Activated naive CD4-positive, alpha-beta T cell (primary cell): ENCODE measurements at places on chromosomes 16 and 17.

- DNase-seq = no peak
Observed at GRCh38 chr16:726438-727290, at the start of the genes CCDC78 and HAGHL. Gene CCDC78 (minus strand): TSS chr16:726443. CDS start chr16:726367, 76 bp downstream. Gene HAGHL (plus strand): TSS chr16:727106. CDS start chr16:727510, 404 bp downstream.

DNA sequence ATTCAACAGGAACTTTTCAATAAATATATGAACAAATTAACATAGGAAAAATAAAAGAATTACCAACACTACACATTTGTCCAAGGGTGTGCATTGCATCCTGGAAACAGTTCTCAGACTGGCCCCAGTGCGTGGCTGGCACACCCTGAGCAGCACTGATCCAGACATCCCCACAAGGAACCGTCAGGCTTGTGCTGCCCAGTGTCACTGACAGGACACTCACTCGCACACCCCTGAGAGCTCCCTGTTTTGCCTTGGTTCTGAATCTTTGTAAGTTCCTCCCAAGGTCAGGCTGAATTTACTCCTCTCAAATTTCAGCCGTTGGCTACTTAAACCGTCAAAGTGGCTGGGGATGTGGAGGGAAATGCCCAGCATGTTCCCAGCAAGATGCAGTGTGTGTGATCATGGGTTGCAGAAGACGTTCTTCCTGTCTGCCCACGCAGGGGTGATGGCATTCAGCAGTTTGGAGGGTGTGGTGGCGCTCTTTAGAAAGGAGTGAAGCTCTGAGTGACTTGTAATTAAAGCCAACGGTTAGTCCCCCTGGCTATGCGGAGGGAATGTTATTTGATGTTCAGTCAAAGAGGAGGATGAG is 1.7 kb downstream of the MT2A start:
- peak; percentile 17 for DNase-seq

DNA sequence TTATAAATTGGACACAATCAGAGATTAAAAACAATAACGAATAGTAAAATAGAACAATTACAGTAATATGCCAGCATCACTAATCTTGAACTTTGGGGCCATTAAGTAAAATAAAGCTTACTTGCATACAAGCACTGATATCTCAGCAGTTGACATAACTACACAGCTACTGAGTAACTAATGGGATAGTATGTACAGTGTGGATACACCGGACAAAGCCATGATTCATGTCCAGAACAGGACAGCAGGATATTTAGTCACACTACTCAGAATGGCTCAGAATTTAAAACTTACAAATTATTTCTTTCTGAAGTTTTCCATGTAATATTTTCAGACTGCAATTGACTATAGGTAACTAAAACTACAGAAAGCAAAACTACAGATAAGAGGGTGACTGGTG is 427.5 kb downstream of the CDH13 start:
- no peak for DNase-seq

DNA sequence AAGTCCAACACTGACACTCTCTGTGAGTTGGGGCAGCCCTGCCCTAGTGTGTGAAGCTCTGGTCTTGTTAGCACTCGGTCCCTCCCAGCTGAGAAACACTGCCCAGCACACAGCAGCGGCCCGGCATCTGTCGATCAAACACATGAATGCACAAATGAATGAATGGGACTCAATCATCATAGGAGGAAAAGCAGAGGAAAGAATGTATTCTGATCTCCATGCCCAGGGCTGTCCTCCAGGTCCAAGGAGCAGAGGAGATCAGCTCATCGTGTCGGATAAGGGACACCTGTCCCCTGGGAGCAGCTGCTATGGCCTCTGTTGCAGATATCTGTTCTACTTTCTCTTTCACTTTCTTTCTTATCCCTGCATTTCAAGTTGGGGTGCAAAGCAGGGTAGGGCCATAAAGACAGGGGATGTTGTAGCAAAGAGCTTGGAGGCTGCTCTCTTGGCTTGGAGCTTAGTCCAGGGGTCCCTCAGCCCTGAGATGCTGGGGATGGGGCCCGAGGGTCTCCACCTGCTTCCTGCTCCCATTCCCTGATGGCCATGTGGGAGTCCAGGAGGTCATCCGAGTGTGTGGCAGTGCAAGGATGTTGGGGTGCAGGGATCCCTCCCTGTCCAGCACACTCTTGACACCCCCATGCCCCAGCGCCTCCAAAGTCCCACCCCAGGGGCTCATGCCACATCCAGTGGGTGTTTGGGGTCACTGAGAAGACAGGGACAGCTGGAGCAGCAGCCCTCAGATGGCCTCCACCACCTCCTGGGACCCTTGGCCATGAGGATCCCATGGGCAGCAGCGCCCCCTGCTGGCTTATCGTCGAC is 88.2 kb downstream of the IRF8 start:
- DNase-seq = peak; percentile 17

- DNase-seq = no peak
Observed at GRCh38 chr17:8226536-8227237, 16.3 kb upstream of the AURKB start.

- no peak for DNase-seq
Observed at GRCh38 chr16:24562811-24563210, 23.4 kb downstream of the RBBP6 start.

DNA sequence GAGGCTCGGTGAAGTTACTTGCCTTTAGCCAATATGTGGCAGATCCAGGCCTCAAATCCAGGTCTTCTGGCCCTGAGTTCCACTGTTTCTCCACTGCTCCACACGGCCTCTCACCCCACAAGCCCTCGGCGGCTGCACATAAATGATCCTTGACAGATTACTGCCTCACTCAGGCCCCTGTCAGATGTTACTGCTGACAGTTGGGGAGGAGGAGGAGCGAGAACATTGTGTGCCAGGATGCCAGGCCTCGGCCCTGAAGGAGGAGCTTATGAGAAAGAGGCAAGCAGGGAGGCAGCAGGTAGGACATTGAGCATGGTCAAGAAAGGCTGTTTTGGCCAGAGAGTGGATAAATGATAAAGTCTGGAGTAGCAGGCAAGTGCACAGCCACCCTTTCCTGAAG is 88.6 kb downstream of the RAB11FIP4 start:
- no peak for DNase-seq

GRCh38 chr17:69060822-69061221 is at the start of gene ABCA9:
Gene ABCA9 (minus strand): TSS chr17:69060927. CDS start chr17:69051126, 9,801 bp downstream.
- no peak for DNase-seq

DNA sequence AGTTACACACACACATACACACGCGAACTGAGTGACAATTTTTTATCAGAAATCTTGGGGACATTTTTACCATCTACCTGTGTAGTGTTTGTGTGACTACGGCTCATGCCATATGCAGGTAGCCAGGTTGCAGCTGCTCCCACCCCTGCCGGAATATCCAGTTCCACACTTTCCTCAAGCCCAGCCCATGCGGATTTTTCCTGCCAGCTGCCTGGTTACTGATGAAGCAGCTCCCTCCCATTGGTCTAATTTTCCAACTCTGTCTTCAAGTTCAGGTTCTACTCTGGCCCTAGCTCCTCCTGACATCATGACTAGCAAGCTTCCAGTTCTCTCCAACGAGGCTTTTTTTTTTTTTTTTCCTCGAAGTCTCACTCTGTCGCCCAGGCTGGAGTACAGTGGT is 4.8 kb downstream of the GSG1L2 start:
- no peak for DNase-seq

- no peak for DNase-seq
Observed at GRCh38 chr17:74831444-74832146, 28.1 kb downstream of the GRIN2C start.

DNA sequence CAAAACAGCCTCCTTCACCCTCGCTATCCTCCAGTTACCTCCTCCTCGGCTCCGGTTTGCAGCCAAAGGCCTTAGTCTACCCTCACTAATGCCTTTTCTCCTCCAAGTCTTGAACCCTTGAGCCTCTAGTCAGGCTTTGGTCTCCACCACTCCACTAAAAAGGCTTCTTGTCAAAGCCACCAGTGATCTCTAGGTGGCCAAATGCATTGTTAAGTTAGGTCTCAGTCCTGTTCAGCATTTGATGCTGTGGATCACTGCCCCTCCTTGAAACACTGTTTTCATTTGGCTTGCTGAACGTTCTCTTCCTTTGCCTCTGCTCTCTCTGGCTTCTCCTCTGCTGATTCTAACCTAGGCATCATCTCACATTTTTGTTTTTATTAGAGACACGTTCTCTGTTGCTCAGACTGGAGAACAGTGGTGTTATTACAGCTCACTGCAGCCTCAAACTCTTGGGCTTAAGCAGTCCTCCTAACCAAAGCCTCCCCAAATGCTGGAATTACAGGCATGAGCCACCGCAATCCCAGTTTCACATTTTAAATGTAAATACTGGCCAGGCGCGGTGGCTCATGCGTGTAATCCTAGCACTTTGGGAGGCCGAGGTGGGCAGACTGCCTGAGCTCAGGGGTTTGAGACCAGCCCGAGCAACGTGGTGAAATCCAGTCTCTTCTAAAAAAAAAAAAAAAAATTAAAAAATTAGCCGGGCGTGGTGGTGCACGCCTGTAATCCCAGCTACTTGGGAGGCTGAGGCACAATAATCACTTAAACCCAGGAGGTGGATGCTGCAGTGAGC is 1.1 kb downstream of the SGF29 start:
- no peak for DNase-seq

DNA sequence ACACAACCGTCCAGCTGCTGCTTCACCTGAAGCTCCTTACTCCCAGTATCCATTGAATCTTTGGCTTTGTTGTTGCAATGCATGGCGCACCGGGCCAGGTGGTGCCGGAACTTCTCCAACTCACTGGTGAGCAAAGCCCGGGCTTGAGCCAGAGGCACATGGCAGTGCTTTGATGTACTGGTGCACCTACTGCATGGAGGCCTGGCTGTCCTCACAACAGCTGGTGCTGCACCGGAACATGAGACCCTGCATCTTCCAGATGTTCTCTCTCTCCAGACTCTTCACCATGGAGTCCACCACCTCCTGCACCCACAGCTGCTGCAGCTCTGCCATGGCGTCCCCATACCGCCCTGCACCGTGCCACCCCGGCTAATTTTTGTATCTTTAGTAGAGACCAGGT is 10.2 kb downstream of the TACO1 start:
- DNase-seq = no peak

DNA sequence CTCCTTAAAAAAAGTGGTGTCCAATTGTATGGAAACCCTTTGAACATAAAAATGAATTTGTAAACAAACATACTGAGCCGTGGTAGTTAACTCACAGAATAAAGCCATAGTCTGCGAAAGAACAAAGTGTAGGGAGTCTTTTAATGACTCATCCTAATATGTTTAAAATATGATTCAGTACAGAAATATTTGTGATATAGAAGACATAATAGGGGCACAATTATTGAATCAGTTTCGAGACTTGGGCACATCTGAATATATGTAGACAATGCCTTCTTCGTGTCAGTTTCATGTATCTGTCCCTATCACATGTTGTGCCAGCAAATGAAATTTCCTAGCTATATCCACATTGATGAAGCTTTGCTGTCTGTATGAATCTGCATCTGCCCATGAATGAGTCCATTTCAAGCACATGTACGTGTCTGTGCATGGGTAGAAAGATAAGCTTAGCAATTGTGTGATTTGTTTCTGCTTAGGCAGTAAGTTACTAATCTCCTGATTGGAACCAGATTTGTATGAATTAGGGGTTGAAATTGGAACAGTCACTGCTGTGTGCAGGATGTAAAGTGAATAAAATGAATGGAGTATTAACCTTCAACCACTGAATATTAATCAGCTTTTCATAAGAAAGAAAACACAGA is 112.5 kb upstream of the SOX9 start:
- no peak for DNase-seq

GRCh38 chr16:17295948-17296347 is 174.8 kb downstream of the XYLT1 start:
- DNase-seq = no peak

- DNase-seq = no peak
Observed at GRCh38 chr17:70041061-70041460, 34.0 kb upstream of the KCNJ16 start.

- no peak for DNase-seq
Observed at GRCh38 chr16:87305505-87306391, 11.4 kb downstream of the C16orf95 start.

DNA sequence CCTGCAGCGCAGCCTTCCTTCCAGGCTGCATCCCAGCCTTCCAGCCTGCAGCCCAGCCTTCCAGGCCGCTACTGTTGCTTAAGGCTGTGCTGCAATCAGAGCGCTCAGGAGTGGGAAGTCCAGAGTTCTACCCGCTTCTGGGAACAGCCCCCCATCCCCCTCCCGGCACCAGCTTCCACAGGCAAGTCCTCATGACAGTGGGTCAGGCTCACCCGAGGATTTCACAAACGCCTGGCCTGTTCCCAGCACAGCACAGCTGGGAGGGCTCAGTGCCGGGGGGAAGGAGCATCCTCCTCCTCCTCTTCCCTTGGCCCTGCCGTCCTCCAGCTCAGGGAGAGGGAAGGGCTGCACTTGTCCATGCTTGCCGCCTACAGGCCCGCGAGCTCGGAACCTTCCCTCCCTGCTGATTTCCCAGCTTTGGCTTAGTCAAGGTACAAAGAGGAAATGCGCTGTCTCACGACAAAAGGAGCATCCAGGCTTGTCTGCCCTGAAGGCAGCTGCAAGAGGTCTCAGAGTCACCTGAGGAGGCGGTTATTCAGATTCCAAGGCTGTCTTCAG is 8.3 kb downstream of the SOCS3 start:
- DNase-seq = no peak

- no peak for DNase-seq
Observed at GRCh38 chr17:50144845-50145531, 5.5 kb downstream of the PPP1R9B start.

GRCh38 chr17:59631276-59631675 is 11.6 kb downstream of the CLTC start:
- no peak for DNase-seq

DNA sequence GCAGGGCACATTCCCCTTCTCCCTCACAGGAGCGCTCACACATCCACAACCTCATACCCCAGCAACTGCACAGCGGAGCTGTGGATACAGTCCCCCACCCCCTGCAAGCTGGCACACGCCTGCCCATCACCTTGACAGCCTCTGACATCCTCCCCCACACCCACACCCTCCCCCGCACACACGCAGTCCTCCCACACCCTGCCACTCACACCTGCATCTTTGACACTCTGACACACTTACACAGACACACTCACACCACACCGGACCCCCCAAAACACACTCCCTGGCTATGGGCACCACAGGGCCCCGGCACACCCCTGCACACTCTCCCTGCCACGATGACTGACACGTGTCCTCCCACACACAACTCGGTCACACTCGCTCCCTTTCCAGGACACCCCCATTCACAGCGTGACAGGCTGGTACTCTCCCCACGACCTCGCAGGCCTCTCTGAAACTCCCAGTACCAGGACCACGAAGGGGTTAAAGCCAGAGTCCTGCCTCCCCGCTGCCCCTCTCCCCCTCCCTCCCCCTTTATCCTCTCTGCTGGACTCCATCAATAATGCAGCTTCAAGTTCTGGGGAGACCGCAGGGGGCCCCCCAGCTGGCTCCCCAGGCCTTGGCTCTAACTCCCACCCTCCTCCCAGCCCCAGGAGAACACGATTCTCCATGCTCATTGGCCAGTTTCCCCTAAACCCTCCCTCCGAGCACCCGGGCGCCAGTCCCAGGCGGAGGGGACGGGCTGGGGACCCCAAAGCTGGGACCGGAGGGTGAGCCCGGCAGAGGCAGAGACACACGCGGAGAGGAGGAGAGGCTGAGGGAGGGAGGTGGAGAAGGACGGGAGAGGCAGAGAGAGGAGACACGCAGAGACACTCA is at the start of gene PPP1R1B:
TSS of gene PPP1R1B (plus strand) at position 782 of the 876 bp plus-strand sequence. CDS start 441 bp downstream, outside the sequence.
- DNase-seq = no peak

- no peak for DNase-seq
Observed at GRCh38 chr17:56074361-56074890, 78.8 kb upstream of the ANKFN1 start.

- no peak for DNase-seq
Observed at GRCh38 chr16:46974352-46974751, 878 bp upstream of the DNAJA2 start.
